Stimulated activated CD8-positive, alpha-beta memory T cell treated with anti-CD3 and anti-CD28 coated beads, Interleukin-15, amount 100 ng/mL, for 1 hour (primary cell): ENCODE measurements at places on chromosomes 1 and 21.

DNA sequence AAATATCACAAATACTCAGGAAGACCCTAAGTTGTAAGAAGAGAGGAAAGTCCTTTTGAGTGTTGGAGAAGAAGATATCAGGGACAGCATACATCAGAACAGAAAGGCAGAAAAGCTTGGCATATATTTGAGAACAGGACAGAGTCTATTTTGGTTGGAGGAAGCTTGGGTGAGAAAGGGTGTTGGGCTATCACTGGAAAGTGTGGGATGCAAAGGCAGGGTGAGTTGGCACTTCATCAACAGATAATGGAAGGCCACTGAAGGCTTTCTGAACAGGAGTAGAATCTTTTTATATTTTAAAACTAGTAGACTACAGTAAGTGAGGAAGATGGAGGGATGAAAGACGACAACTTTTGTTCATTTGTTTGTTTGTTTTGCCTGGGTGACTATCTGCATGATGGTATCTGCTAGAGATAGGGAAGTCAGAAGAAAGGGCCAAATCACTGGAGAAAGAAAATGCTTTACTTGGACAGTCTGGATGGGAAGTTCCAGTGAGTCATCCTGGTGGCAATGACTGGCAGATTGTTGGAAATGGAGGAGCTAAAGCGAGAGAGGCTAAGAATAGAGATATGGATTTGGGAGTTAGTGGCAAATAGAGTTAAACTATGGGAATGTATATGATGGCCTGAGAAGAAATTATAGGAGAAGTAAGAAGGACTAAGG, 33.7 kb upstream of the KCNA2 start:
- no peak for DNase-seq

DNA sequence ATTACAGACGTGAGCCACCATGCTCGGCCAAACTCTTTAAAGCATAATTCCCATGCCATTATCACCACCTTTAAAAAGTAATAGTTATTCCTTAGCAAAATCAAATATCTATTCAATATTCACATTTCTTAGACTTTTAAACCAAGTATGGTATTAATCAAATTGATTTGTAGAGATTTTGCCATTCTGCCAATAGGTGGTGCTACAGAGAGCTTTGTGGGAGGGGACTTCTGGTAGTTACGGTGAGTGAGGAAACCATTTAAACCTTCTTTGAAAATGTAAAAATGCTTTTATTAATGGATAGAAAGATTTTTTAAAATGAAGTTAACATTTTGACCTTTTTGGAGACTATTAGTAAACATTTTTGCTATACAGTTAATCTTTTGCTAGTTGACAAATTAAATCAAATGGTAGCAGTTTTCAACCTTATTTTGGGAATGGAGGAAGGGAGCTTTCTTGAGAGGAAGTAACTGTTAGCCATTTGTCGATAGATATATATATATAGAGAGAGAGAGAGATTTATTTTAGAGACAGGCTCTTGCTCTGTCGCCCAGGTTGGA, 19.3 kb downstream of the IARS2 start:
- DNase-seq = no peak

DNA sequence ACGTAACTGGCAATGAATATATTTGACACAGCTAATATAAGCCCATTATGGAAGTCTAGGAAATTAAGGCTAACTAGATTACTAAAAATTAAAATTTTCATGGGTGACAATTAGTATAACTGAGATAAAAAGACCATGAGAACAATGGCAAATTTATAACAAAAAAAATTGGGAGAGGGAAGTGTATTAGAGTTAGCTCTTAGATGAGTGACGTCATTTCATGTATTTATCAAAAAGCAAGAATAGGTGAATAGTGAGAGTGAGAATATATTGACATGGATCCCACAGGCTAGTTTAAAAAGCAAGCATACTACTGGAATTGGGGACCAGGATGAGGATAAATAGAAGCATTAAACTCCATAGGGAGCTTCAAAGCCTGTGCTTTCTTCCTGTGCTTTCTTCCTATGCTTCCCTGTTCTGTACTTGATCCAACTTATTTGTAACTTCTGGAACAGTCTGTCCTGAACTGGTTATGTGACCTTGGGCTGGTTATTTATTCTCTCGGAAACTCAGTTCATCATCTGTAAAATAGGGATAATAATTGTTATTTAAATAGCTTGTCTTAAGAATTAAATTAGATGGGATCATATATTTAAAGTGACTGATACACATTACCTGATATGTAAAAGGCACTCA, 9.1 kb downstream of the BCL9 start:
- DNase-seq = no peak

GRCh38 chr21:46163380-46163779, 8.0 kb upstream of the FTCD start:
- no peak for DNase-seq

- no peak for DNase-seq
Measured at GRCh38 chr1:30681782-30682181, 41.6 kb downstream of the MATN1 start.

- DNase-seq = no peak
Measured at GRCh38 chr21:34905218-34905537, 143.9 kb downstream of the RUNX1 start.

DNA sequence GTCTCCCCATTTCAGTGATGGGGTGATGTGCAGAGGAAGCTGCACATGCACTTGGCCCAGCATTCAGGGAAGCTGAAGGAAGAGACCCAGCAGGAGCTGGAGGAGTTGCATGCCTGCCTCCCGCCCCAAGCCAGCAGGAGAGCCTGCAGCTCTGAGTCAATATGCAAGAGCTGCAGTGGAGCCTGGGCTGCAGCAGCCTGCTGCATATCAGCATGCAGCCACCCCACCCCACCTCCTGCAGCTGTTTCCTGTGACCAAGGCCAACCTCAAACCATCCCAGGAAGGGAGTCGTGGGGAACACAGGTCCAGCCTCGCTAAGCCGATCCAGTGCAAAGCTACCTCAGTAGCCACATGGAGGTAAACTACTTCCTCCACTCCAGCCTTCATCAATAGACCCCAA, 18.9 kb downstream of the AGT start:
- no peak for DNase-seq

DNA sequence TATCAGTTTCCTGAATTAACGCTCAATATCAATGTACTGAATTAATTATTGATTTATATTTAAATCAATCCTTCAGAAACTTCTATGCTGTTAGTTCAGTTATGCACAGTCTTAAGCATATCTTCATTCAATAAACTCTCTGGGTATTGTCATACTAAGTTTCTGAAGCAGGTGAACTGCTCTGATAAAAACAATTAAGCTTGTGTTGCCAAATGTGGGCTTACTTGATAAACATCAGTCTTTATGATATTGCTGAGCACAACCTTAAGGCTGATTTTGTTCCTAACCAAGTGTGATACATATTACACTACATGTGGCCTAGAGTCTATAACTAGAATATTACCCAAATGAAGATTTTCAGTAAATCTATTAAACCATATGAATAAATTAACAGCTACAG, 67.6 kb downstream of the DPYD start:
- DNase-seq = no peak
